Pancreas (tissue), 10 donors: ENCODE measurements at places on chromosomes 1 and 21. TPM values are rescaled to one million over a fixed set of nuclear protein-coding genes. Genes with fewer than 3 reads are reported as not detected.

The DIP2A gene
- 16.7 TPM for total RNA-seq

The LCE3D gene
- not detected for total RNA-seq

The NHLH1 gene
- total RNA-seq, result not detected

The CLK2 gene
- 16.2 TPM for total RNA-seq

The KIF2C gene
- total RNA-seq, result 1.0 TPM

The NEK2 gene
- total RNA-seq, result 0.55 TPM

The MAN1C1 gene
- total RNA-seq, result 2.7 TPM

The SH2D5 gene
- 0.05 TPM for total RNA-seq

The COPA gene
- total RNA-seq, result 68.7 TPM

The ALG14 gene
- total RNA-seq, result 5.9 TPM
